ENCODE measurements at places on chromosomes 6 and 20.

DNA sequence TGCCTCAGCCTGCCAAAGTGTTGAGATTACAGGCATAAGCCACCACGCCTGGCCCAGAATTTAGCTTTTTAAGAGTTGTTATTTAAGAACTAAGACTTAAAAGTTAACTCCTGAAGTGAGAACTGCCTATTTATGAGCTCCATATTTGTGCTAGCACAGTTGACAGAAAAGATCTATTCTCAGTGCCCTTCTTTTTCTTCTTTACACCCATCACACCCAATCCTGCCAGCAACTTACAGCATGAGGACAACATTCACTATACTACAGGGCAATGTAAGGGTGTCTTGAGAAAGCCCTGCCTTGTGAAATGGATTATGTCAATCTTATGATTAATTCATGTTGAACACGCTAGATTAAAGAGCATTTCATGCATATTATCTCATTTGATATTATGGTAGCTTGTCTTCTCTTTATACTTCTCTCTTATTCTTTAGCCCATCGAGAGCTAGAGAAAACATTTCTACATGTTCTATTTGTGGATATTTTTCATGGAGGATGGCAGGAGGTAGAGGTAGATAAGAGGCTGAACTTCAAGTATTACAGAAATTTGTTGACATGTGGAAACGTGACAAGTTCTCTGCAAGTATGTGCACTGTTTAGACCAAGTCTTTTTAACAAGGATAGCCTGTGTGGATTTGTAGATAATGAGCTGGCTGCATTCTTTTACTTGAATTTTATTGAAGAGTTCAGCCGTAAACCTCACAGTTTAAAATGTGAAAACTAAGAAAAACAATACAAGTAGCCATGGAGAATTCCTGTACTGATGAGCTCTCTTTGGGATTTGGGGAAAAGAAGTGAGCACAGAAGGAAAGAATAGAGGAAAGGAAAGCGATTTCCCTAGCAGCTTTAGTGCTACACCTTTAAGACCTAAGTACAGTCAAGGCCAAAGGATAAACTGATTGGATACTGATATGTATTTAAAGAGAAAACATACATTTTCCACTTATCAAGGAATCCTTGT lies 212.2 kb downstream of the ARHGAP18 start:
- DNase-seq: no peak

DNA sequence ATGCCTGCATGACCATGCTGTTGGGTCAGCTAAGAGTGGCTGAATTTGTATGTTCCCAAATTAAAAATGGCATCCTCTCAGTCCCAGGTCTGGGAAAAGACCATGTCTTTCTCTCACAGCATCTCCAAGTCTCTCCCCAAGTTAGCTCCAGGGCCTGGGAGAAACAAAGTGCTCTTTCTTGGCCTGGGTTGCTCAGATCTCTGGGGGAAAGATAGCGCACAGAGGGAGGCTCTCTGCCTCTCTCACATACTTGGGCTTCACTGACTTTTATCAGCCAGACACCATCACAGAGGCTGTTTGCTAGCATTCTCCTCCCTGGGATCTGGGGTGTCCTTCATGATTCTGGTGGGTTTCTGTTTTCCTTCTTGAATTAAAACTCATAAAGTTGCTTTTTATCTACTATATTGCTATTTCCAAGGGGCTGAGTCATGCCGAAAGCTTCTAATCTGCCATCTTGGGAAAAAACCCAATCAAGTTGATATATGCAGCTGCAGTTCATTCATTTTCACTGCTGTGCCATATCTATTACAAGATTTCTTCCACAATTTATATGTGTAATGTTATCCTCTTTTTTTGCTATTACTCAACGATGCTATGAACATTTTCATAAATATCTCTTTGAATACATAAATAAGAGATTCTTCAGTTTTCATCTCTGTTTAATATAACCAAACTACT lies 190.2 kb downstream of the MOXD1 start:
- DNase-seq: peak; percentile 52

- DNase-seq: no peak
These were observed 119.8 kb upstream of the PDE10A start for GRCh38 chr6:165782812-165783211.

DNA sequence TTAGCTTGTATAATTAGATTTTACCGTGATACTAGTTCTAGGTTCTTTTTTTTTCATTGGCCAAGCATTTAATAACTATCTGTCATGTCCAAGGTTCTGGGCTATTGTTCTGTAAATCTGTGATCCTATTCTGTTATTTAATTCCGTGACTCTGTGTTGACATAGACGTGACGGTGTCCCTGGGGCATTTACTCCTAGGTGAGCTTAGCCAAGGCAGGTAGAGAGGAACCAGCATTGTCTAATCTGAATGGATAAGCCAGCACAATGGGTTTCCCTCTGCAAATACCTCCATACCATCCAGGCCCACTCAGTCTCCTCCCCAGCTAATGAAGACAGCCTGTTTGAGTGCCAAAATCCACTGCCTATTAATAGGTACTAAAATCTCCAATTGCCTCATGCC lies 8.9 kb upstream of the CDSN start:
- DNase-seq: no peak

DNA sequence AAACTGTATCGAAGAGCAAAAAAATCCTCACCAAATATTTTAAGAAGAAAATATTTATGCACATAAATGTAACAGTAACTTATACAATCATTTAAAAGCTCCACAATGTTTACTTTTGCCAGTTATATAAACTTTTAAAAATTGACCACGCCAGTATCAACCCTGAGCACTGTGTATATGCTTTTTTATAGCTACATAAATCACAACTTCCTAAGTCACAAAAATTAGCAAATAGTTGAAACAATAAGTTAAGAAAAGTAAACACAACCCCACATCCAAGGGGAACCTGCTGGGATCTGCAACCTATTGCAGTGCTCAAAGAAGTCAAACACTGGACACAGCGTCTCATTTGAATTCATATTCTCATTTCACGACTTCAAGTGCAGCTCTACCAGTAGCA lies 89.8 kb upstream of the DST start:
- no peak for DNase-seq

GRCh38 chr6:100137759-100138158 lies 143.7 kb upstream of the MCHR2 start:
- no peak for DNase-seq
